ENCODE measurements at places on chromosomes 11 and 22.

- DNase-seq, result no peak
Observed at GRCh38 chr22:31106001-31106571, 1.3 kb downstream of the SELENOM start.

GRCh38 chr11:85823816-85824215, 12.9 kb upstream of the SYTL2 start:
- DNase-seq, result no peak

- no peak for DNase-seq
Observed at GRCh38 chr11:120808616-120809050, 215.3 kb upstream of the TBCEL start.

GRCh38 chr11:64173616-64174355, 7.9 kb upstream of the MACROD1 start:
- DNase-seq, result no peak
